NCI-H1436 (cell line): ENCODE measurements at places on chromosomes 1 and 21.

GRCh38 chr21:43832158-43832550 lies 32.9 kb upstream of the AGPAT3 start:
- no peak for DNase-seq

- no peak for DNase-seq
These were observed 36.7 kb downstream of the DISP3 start for GRCh38 chr1:11515368-11516300.

GRCh38 chr1:1364266-1364665 lies 5.9 kb upstream of the MXRA8 start:
- no peak for DNase-seq

DNA sequence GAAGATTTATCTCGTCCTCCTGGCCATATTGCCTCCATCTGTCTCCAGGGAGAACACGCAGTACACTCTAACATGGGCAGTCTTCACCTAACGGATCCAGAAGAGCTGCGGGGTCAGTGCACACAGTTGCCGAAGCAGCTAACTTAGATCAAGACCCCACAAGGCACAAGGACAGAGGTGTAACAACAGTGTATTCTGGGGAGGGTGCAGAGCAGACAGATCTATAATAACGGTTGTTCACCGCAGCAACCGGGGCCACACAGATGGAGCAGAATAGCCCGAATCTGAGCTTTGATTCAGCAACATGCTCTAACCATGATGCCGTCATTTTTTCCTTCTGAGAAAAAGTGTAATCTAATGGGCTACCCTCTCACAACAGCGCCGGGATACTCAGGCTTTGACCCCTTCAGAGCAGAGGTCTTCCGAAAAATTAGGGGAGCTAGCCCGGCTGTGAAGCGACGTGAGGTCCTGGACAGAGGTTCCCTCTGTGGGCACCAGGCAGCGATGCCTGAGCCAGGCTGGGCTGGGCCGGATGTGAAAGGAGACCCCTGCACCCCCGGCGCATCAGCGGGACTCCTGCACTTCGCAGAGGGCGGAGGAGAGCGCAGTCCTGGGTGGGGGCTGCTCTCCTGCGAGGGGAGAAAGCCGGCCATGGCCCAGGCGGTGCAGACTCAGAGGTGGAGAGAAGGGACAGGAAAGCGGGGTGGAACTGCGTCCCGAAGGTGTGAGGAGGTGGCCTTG lies 57.5 kb downstream of the BCL9 start:
- DNase-seq: no peak

- peak; percentile 3 for DNase-seq
These were observed 856 bp downstream of the NRDC start for GRCh38 chr1:51877434-51878307.

DNA sequence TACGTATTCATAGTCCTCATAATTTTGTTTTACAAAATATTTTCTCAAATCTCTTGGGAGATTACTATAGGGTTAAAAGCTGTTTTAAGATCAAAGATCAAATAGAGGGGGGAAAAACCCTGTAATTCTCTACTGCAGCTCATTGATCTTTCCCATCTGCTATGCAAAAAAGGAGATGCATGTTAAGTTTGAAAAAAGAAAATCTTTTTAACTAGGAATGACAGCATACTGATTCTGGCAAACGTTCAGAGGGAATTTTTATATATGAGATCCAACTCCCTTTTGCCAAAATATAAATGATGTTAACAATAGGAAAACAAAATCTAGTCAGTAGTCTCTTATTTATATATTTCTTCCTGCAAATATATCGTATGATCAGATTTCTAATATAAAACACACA lies 69.1 kb downstream of the SMYD3 start:
- DNase-seq: no peak

- DNase-seq: no peak
These were observed 3.5 kb downstream of the PAPPA2 start for GRCh38 chr1:176466514-176466913.

DNA sequence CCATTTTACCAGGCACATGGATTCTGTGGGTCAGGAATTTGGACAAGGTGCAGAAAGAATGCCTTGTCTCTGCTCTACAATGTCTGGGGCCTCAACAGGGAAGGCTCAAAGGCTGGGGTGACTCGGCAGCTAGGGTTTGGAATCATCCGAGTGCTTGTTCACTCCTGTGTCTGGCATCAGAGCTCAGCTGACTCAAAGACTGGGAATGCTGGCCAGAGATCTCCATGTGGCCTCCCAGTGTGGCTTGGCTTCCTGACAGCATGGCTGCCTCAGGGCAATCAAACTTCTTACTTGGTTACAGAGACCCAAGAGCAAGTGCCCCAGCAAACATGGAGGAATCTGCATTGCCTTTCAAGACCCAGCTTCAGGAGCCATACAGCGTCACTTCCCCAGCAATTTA lies 110.5 kb downstream of the TOMM20 start:
- DNase-seq: no peak

GRCh38 chr1:85219853-85220610 lies 19.2 kb upstream of the SYDE2 start:
- DNase-seq: no peak

GRCh38 chr1:18154430-18155194 lies 47.0 kb downstream of the IGSF21 start:
- DNase-seq: no peak

DNA sequence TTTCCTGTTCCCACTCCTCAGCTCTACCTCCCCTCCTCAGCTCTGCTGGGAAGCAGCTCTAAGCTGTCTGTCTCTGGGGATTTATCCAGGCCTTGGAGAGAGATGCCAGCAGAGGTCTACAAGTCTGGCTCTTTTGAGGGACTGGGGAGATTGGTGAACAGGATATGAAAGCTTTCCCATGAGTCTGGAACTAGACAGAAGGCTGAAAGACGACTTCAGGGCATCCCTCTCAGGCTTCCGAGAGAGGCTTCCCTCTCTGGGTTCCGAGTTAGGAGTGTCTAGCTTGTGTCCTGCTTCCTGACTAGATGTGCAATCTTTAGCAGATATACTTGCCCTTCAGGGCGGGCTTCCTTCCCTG lies 733 bp downstream of the TMEM35B start:
- no peak for DNase-seq
